ENCODE measurements at places on chromosomes 13 and 19. TPM values are rescaled to one million over a fixed set of nuclear protein-coding genes. Genes with fewer than 3 reads are reported as not detected.
A peak's percentile ranks its signal among the peaks of the same experiment; 100 is the strongest.

DNA sequence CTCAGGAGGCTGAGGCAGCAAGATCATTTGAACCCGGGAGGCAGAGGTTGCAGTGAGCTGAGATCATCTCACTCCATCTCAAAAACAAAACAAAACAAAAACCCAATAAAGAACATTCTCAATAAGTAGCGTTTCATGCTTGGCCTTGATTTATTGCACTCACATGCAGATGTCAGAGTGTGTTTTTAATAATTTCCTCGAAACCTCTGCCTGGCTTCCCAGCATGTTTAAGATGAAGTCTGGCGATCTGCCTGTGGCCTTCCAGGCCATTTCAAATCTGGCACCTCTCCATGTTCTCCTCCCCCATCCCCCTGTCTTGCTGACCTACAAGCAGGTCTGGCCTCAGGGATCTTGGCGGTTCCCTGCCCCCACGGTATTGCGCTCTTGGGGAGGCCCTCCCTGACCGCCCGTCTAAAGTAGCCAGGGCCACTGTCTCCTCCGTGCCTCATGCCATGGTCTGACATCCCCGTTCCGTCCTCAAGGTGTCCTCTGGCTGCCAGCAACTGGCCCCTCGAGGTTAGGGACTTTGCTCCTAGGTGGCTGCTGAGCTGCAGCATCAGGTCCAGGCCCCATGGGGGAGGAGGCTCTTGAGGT lies 1.6 kb downstream of the WDR88 start:
- H3K4me1 ChIP-seq: no peaks in the 10 kb centered on the region
- DNase-seq: no peak
- H3K36me3 ChIP-seq: no peaks in the 10 kb centered on the region
- no peak overlapping the region for H3K27ac ChIP-seq
- H3K27me3 ChIP-seq: peaks cover 2% of the 10 kb centered on the region
- H3K4me3 ChIP-seq: no peak overlapping the region

DNA sequence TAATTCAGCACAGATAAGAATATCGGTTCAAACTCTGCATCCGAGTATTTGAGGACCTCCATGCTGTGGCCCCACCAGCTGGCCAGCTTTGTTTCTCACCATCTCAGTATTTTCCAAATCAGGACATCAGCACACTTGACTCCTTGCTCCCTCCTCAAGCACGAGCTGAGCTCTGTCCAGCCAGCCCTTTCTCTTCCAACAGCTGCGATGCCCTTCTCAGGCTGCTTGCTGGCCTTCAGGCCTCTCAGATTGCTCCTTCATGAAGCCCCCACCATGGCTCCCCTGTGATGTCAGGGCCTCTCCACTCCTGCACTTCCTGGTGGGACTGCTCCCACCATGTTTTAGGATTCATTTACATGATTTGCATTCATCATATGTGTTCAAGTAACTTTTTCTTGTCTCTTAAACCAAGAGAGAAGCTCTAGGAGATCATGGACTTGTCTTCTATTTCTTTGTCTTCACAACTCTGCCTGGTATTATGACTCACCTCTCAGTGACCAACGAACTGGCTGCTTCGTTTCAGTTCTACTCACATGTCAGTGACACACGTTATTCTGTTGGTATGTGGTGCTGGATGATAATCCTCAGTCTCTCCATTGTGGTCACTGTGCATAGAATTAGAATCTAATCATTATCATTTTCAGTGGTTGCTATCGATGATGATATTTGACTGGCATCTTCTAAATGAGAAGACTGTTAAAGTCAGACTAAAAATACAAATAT lies 471.7 kb downstream of the EFNB2 start:
- H3K4me3 ChIP-seq: no peak overlapping the region
- no peaks in the 10 kb centered on the region for H3K4me1 ChIP-seq
- H3K27me3 ChIP-seq: no peaks in the 10 kb centered on the region
- DNase-seq: no peak
- no peaks in the 10 kb centered on the region for H3K36me3 ChIP-seq

DNA sequence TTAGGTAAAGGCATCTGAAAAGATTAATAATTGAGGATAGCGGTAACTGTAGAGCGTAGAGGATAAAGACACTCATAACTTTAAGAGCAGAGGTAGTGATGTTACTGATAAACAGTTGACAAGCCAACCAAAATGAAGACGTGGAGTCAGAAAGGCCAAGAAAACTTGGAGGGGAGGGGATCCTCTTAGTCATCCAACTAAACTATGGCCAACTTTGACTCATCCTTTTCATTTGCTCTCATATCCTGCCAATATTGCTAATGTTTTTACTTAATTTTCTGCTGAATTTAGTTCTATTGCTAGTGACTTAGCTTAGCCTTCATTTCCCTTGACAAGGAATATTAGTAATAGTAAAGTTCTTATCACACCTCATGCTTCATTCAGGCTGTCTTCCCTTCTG lies 13.4 kb downstream of the ITGBL1 start:
- H3K4me3 ChIP-seq: no peak overlapping the region
- no peaks in the 10 kb centered on the region for H3K4me1 ChIP-seq
- no peaks in the 10 kb centered on the region for H3K36me3 ChIP-seq
- no peaks in the 10 kb centered on the region for H3K27me3 ChIP-seq
- H3K27ac ChIP-seq: no peak overlapping the region
- DNase-seq: no peak

DNA sequence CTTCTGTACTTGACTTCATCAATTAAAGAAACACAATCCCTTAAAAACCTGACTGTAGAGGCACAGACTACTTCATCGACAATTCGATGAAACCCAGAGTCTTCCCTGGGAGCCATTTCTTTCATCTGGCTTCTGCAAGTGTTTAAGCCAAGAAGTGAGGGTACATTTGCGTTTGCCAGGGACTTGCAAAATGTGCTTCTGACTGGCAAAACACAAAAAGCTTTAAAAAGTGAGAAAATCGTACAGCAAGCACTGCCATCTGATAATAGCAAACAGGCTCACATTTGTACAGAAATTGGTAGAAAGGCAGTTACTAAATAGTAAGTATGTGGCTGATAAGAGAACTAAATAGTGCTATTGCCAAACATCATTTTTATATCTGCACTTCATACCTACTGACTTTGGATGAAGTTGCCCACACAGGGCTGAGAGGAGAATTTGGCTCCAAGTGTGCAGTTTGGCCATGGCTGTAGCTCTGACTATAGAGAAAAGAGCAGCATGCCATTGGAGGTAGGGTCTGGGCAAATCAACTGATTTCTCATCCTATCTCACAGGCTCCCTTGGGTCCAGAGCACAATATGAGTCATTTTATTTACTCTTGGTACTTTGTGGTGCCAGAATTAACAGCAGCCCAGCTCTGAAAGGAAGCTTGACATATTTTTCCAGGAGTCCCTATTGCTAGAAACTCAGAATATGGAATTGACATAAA lies 358.1 kb downstream of the OXGR1 start:
- H3K36me3 ChIP-seq: no peaks in the 10 kb centered on the region
- H3K27me3 ChIP-seq: no peaks in the 10 kb centered on the region
- no peak overlapping the region for H3K27ac ChIP-seq
- no peaks in the 10 kb centered on the region for H3K4me1 ChIP-seq
- no peak for DNase-seq

DNA sequence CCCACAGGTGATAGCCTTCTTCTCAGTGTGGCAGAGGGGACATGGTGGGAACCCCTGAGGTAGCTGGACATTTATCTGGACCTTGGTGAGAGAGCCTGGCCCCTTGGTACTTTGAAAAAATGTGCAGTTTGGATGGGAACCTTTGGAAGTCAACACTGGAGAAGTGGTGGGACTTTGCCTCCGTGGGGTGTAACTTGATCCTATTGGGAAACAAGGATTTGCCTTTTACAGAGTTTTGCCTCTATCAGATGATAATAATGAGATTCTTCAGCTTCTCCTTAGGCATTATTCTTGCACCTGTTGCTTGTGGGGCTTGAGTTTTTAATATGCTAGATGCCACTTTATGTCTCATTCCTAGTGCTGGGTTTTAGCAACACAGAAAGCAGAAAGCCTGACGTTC lies 99.0 kb downstream of the ERCC5 start:
- H3K27me3 ChIP-seq: peaks cover 2% of the 10 kb centered on the region
- H3K4me3 ChIP-seq: no peak overlapping the region
- H3K4me1 ChIP-seq: no peaks in the 10 kb centered on the region
- H3K36me3 ChIP-seq: no peaks in the 10 kb centered on the region
- no peak for DNase-seq

DNA sequence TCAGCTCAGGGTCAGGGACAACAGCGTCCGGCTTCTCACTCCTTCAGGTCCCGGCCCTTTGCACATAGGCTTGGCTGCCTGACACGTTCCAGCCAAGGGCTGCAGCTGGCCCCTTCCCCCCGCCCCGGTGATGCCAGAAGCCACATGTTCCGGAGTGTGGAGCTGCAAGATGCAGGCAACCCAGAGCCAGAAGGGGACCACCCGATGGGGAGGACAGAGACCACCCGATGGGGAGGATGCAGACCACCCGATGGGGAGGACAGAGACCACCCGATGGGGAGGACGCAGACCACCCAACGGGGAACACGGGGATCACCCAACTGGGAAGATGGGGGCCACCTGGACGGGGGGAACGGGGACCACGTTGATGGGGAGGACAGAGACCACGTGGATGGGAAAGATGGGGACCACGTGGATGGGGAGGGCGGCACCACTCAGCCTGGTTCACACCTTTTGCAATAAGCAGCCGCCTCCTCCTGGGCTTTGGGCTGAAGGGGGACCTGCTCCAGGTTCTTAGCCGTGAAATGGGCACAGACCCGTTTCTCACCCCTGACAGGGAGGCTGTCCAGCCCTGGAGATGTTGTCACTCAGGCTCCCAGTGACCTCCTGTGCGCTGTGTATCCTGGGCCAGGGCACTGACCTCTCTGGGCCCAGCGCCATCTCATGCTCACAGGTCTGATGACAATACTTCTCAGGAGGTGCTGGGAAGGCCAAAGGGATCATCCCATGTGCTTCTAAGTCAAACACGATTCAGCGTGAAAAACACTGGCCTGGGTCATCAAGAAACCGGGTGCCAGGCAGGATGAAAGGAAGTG lies 34.5 kb downstream of the C13orf46 start:
- no peak for DNase-seq
- no peak overlapping the region for H3K4me3 ChIP-seq
- peaks cover 16% of the 10 kb centered on the region for H3K4me1 ChIP-seq
- peaks cover 8% of the 10 kb centered on the region for H3K27me3 ChIP-seq
- no peak overlapping the region for H3K27ac ChIP-seq

GRCh38 chr13:41402691-41403511 lies 54.4 kb upstream of the RGCC start:
- H3K4me1 ChIP-seq: peaks cover 4% of the 10 kb centered on the region
- H3K36me3 ChIP-seq: no peaks in the 10 kb centered on the region
- DNase-seq: no peak

DNA sequence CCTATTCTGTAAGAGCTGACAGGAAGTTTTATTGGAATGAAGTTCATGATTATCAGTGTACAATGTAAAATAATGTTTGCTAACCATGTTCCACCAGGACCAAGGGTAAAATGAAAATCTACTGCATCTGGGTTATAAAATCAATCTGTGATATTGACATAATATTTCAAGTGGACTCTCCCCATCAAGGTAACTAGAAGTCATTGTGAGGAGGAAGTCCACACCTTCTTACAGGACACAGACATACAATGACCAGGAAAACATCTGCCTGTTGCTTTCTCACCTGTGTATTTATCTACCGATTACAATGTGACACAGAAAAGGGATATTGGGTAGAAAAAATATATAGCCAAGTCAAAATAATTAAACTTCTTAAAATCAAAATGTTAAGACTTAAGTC lies 140.7 kb upstream of the RFC3 start:
- H3K36me3 ChIP-seq: no peaks in the 10 kb centered on the region
- no peak for DNase-seq
- H3K27me3 ChIP-seq: no peaks in the 10 kb centered on the region
- H3K27ac ChIP-seq: no peak overlapping the region

- no peaks in the 10 kb centered on the region for H3K36me3 ChIP-seq
- H3K4me3 ChIP-seq: no peak overlapping the region
- H3K27ac ChIP-seq: no peak overlapping the region
- H3K4me1 ChIP-seq: peaks cover 3% of the 10 kb centered on the region
Measured at GRCh38 chr19:32869966-32870573, 503 bp upstream of the SLC7A9 start.

DNA sequence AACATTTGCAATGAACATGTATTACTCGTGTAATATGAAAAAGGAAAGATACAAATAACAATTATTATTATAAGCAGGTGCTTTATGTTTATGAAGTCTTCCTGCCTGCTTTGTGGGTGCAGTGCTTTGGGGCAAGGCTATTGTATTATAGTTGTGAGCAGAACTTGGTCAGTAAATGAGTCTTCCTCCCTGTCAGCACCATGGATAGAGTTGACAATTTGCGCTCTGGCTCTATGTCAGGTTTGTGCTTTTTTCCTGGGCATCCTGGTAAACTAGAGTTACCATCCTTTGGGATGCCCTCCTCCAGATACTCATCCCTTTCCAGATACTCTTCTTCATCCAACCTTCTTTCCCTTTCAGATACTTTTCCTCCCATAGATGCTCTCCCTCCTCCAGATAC lies 19.6 kb downstream of the ERICH6B start:
- DNase-seq: no peak
- H3K27me3 ChIP-seq: peaks cover 5% of the 10 kb centered on the region
- peak overlapping the region; percentile 34 for H3K27ac ChIP-seq
- H3K36me3 ChIP-seq: peaks cover 9% of the 10 kb centered on the region
- H3K4me1 ChIP-seq: peaks cover 2% of the 10 kb centered on the region

DNA sequence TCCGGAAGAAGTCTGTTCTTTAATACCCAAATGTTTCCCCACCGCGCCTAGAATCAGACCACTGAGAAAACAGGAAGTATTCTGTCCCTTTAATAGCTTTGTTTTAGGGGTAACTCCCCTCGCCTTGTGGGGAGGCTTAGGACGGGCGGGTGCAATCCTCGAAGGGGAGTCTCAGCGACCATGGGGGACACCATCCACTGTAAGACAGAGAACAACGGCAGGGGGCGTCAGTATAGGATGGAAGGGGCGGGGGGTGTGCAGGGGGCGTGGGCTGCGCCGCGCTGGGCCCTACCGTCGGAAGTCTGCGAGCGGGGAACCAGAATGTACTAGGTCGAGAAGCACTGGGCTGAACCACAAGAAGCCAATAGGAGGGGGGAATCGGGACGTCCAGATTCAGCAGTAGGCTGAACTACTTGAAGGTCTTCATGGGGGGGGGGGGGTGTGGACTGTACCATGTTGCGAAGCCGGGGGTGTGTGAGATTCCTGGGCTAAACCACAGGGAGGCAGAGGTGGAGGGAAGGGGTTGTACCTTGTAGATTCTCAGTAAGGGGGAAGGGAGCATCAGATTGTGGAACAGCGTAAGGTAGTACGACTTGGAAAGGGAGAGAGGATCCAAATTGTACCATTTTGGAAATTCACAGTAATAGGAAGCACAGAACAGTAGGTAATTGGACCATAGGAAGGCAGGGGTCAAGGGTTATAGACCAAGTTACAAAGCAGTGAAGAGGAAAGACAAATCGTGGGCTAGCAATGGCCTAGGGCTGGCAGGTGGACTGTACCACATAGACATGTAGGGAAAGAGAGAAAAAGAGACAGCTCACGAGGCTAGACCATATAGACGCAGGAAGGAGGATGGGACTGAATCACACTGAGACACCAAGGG lies 1.0 kb upstream of the DBP start:
- H3K4me1 ChIP-seq: peaks cover 13% of the 10 kb centered on the region
- peak overlapping the region; percentile 90 for H3K27ac ChIP-seq
- peak overlapping the region; percentile 86 for H3K4me3 ChIP-seq
- peak; percentile 73 for DNase-seq
- H3K27me3 ChIP-seq: peaks cover 22% of the 10 kb centered on the region

Gene TMEM255B
- total RNA-seq: 13.8 TPM

Gene ZNF581
- total RNA-seq: 31.0 TPM

Gene CNOT3
- total RNA-seq: 56.9 TPM

Gene STRN4
- 117 TPM for total RNA-seq

Gene SLC10A2
- not detected for total RNA-seq

Gene CLDND2
- not detected for total RNA-seq

Gene BRD4
- total RNA-seq: 162 TPM

Gene ZNF225
- 7.1 TPM for total RNA-seq

Gene DCLK1
- total RNA-seq: 63.9 TPM

Gene KLK3
- total RNA-seq: not detected

Gene ZNF492
- not detected for total RNA-seq

Gene ATP1A3
- total RNA-seq: 650 TPM
